ENCODE measurements at places on chromosomes 2 and 18.

- DNase-seq = no peak
Observed at GRCh38 chr18:12079491-12080237, 14.0 kb upstream of the ANKRD62 start.

DNA sequence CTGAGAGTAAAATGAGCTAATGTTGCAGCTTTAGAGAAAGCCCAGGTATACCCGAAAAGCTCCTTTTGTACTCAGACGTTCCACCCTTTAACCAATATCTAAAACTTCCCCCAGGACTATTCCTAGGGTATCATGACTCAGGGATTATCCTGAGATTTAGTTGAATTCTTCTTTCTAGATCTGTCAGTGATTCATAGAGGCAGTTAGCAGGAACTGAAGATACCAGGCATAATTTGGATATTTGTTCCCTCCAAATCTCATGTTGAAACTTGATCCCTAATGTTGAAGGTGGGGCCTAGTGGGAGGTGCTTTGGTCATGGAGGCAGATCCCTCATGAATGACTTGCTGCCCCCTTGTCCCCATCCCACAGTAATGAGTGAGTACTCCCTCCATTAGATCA, 161.2 kb upstream of the LRP1B start:
- DNase-seq = no peak

DNA sequence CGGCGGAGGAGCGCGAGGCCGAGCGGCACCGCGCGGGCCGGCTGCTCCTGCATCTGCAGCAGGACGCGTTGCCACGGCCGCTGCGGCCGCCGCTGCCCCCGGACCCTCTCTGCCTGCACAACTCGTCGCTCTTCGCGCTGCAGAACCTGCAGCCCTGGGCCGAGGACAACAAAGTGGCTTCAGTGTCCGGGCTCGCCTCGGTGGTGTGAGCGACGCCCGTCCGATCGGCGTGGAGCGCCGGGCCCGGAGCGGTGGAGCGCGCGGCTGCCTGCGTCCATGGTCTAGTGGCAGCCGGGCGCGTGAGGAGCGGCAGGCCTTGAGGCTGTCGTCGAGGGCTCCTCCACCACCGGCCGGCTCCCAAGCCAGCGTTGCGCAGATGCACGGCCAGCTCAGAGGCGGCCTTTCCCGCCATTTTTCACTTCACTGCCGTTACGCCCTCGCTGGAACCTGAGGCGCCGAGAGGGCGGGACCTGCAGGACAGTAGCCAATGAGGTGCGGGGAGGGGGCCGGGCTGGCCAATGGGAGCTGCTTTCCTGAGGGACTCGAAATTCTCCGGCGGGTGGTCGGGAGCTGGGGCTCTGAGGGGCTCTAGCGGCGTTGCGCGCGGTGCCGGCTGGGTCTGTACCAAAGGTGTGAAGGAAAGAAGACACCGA, 1.9 kb downstream of the TLX2 start:
- DNase-seq = no peak

DNA sequence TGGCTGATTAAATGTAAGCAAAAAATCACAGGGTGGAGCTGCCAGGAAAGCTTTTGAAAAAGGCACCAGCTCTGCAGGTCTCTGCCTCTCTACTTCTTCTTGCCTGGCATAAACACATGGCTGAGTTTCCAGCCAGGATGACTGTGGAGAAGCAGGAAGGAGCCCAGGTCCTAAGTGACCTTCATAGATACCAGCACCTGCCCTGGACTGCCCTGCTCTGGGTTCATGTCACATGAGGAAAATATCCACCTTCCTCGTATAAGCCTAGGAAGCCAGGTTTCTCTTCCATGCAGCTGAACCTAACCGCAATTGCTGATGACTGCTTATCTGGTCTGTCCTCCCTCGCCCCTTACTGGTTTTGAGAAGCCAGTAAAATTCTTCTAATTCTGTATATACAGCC, 47.8 kb upstream of the CREB1 start:
- DNase-seq = no peak

GRCh38 chr2:159124931-159125467, 156.6 kb downstream of the TANC1 start:
- peak; percentile 55 for DNase-seq

GRCh38 chr2:200471324-200471848, 38.5 kb downstream of the KCTD18 start:
- no peak for DNase-seq

DNA sequence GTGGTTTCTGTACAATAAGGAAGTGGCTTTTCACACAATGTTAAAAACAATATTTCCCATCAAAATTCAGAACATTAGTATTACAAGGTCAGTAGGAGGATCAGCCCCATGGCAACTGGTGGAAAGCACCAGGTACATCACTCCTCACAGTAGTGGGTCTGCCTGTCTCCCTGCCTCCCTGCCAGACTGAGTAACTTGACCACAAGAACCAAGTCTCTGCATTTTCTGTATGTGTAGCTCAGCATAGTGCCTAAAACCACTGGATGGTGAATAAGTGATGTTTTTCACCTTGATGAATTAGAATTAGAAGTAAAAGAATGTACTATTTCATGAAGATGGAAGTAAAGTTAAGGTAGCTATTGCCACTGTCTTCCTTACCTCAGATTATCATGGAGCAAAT, 4.1 kb upstream of the WDR7 start:
- DNase-seq = no peak

DNA sequence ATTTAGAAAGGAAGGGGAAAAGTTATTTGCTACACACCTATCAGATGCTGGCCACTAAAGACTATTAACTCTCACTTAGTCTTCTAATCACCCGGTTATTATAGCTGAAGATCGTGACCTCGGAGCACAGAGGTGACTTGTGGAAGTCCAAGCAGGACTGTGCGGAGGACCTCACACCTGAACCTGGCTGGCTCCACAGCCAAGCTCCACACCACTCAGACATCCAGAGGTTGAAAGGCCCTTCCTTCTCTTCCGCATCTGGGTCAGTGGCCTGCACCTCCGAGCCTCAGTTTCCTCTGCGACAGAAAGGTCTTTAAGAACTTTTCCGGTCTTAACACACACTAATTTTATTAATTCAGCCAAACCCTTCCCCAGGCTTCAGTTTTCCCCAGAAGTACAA, 57.9 kb downstream of the TNS1 start:
- no peak for DNase-seq

DNA sequence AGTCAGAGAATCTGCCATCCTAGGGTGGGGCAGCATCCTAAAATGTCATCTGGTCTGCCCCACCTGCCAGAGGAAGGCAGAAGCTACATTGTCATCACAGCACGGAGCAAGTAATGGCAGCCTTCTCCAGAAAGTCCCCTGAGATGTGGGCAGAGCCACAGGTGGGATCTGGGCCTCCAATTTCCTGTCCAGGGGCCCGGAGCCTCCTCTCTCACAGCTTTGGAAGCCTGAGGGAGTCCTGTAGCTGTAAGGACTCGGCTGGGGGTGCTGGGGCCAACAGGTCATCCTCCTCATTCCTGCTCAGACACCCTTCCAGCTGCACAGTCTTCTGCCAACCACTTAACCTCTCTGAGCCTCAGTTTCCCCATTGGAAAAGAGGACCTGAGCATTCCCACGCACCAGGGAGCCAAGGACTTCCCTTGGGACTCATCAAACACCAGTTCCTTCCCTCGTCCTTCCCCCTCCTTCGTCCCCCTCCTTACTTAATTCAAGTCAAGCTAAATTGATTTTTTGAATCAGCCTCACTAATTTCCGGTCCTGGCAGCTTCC, 48.6 kb upstream of the ID2 start:
- DNase-seq = no peak

DNA sequence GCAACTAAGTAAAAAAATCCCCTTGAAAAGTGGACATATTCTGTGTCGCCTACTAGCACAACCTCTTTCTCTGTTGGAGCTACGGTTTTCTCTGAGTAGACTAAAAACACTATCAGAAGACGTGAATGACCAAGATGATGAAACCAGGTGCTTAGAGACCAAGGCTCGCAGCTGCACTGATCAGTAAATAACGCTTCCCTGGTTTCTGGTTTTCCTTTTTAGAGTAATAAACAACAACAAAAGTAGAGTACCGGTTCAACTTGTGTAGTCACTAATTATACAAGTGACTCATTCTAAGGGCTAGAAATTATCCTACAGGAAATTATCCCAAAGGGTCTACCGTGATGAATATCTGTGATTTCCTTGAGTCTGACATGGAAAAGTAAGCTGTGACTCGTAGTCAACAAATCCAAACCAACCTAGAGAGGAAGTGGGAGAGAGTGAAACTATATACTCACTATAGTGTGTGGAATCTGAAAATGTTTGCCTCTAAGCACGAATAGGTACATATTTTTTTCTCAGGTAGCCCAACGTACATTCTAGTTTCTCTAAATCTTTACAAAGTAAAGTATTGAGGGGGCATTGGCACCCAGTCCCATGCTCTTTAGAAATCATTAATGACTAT, 17.8 kb downstream of the RASGRP3 start:
- peak; percentile 26 for DNase-seq

DNA sequence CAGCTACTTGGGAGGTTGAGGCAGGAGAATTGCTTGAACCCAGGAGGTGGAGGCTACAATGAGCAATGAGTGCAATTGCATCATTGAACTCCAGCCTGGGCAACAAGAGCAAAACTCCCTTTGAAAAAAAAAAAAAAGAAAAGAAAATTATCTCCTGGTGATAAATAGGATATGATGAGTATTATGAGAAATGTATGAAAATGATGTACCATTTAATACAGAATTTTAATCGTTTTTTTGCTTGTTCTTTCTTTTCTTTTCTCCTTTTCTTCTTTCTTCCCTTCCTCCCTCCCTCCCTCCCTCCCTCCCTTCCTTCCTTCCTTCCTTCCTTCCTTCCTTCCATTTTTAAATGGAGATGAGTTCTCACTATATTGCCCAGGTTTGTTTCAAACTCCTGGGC, 40.4 kb downstream of the TTC27 start:
- DNase-seq = no peak

- no peak for DNase-seq
Observed at GRCh38 chr2:112814278-112814677, 22.3 kb downstream of the IL1B start.

DNA sequence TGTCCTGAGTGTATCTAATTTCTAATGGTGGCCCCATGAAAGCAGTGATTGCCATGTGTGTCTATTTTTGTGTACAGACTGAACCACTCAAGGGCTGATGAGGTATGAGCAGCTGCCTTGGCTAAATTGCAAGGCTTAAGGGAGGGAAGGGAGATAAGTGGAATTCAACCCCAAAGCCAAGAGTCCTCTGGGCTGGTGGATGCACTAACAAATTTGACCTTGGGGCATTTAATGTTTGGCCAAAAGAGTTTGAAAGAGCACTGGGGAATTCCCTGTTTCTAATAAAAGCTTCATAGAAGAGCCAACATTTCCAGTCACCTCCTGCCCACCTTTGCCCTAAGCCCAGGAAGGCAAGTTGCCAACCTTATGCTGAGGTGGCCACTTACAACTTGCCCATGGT, 172.1 kb downstream of the SETBP1 start:
- DNase-seq = no peak
